ENCODE measurements at places on chromosomes 2 and 18. TPM values are rescaled to one million over a fixed set of nuclear protein-coding genes. Genes with fewer than 3 reads are reported as not detected.

The MARCHF4 gene
- 0.05 TPM for total RNA-seq

The KIF5C gene
- total RNA-seq, result 10.8 TPM

The FOXI3 gene
- not detected for total RNA-seq

The ACVR1C gene
- total RNA-seq, result 0.37 TPM

The REG1B gene
- total RNA-seq, result not detected

The DTNA gene
- total RNA-seq, result 31.7 TPM

The REG3A gene
- not detected for total RNA-seq

The SGPP2 gene
- total RNA-seq, result 3.5 TPM

The TLX2 gene
- total RNA-seq, result 0.63 TPM
